ENCODE measurements at places on chromosomes 6 and 20.
A peak's percentile ranks its signal among the peaks of the same experiment; 100 is the strongest.

- no peak for DNase-seq
Observed at GRCh38 chr6:75213112-75213511, 7.3 kb upstream of the COL12A1 start.

GRCh38 chr6:169169375-169169774, 84.3 kb downstream of the THBS2 start:
- DNase-seq, result no peak

DNA sequence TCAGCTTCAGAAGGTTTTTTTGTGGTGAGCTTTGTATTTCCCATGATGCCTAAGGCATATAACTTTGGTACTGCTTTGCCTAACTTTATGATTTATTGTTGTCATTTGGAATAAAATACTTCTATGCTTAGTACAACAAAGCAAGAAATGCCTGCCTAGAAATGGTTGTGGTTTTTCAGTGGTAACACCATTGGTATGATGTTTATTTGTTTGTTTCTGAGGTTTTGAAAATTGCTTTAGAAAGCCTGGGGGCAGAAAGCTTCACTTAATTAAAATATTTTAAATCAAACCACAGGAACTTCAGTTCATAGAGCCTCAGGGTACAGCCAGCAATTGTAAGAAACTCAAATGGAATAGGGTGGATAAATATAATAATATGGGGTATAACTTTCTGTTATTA, 351.2 kb upstream of the MAP3K7 start:
- no peak for DNase-seq

- DNase-seq, result no peak
Observed at GRCh38 chr6:137761072-137761471, 106.0 kb upstream of the TNFAIP3 start.

- no peak for DNase-seq
Observed at GRCh38 chr20:59802018-59802417, 131.4 kb downstream of the SYCP2 start.

DNA sequence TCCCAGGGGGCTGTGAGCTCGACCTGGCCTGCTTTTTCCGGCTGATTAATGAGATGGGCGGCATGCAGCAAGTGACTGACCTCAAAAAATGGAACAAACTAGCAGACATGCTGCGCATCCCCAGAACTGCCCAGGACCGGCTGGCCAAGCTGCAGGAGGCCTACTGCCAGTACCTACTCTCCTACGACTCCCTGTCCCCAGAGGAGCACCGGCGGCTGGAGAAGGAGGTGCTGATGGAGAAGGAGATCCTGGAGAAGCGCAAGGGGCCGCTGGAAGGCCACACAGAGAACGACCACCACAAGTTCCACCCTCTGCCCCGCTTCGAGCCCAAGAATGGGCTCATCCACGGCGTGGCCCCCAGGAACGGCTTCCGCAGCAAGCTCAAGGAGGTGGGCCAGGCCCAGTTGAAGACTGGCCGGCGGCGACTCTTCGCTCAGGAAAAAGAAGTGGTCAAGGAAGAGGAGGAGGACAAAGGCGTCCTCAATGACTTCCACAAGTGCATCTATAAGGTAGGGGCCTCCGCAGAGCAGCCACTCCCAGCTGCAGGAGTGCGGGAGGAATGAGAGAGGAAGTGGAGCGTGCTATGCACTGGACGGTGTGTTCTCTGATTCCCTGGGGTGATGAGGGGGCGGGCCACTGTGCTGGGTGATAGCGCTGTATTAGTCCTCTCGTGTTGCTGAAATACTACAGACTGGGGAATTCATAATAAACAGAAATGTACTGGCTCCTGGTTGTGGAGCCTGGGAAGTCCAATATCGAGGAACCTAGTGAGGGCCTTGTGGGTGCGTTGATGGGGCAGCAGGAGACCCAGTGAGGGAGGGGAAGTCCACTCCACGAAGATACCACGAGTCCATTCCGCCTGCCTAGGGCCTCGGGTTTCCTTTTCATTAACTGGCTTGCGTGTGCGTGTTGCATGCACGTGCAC, 161.7 kb downstream of the DTNBP1 start:
- no peak for DNase-seq

DNA sequence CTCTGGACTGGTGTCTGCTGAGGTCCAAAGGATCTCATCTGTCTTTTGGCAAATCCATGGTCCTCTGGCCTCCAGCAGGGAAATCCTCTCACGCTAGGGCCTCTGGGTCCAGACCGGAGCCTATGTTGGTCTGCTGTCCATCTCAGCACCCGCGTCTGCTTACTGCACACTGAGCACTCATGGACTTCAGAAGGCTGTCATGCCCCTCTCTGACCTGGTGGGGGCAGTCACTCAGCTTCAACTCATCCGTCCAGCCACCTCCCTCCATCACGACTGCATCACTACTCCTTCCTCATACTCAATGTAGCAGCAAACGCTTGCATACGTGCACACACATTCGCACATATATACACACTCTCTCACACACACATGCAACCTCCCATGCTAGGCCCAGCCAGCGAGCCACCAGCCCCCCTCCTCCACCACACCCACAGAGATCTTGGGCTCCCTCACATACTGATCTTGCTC, 33.3 kb downstream of the GABRR2 start:
- DNase-seq, result no peak

- DNase-seq, result no peak
Observed at GRCh38 chr6:14856177-14856576, 389.7 kb upstream of the JARID2 start.

DNA sequence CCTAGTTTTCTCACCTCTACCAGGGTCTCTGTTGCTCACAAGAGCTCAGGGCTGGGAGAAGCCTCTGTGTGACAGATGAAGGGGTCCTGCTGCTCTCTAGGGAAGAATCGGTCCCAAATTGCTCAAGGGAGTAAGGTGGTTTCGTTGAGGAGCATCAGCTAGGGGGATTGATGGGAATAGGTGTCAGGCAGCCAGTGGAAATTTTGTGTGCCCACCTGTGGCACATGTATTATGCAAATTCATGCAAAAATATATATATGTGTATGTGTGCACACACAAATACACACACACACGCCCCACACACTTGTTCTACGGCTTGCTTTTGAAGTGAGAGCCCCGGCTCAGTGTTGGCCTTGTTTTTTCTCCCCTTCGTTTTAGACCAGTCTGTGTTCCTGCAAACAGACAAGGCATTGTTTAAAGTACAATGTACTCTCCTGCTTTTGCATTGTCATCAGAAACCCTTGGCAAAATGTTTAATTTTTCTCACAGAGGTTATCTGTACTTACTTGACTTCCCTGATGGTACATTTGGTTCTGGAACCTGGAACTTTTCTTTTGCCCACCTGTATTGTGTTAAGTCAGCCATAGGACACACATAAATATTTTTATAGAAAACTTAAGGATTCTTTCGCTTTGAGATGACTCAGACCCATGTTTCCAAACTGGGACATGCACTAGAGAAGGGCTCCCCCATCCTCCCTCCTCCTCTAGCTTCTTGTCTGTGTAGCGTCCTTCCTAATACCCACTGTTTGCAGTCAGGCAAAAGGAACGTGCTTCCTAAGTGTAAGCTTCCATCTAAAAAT, 26.7 kb downstream of the FOXO3 start:
- peak; percentile 70 for DNase-seq

- no peak for DNase-seq
Observed at GRCh38 chr6:148516617-148517016, 174.0 kb downstream of the SASH1 start.

DNA sequence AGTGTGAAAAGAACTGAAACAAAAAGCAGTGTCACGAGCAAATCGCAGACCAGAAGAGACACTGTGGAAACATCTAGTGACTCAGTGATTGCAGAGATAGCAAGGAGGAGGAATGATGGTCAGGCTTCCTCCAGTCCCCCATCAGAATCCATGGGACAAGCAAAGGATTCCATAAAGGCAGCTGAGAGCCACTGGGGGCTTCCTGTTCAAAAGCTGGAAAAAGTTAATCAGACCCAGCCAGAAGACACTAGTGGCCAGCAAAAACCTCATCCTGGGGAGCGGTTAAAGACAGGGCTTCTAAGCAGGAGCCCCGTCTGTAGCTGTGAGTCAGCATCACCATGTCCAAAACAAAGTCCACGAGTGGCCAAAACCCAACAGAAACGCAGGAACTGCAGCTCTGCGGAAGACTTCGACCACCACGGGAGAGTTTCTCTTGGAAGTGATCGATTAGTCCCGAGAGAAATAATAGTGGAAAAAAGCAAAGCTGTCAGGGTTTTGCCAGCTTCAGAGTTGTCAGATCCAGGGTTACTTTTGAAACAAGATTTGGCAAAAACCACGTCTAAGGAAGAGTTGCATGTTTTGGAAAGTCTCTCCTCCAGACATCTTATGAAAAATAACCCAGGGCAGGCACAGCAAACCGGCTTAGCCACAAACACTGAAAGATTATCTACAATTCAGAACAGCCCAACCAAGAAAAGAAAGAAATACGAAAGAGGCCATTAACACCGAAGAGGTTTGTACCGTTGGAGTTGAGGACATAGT, 51.0 kb downstream of the JAG1 start:
- DNase-seq, result no peak

Data from AG04450 (cell line).